Activated naive CD4-positive, alpha-beta T cell treated with anti-CD3 and anti-CD28 coated beads, Interleukin-2, amount 50 U/mL, for 72 hours (primary cell): ENCODE measurements at places on chromosomes 7 and 10. TPM values are rescaled to one million over a fixed set of nuclear protein-coding genes. Genes with fewer than 3 reads are reported as not detected.
A peak's percentile ranks its signal among the peaks of the same experiment; 100 is the strongest.

DNA sequence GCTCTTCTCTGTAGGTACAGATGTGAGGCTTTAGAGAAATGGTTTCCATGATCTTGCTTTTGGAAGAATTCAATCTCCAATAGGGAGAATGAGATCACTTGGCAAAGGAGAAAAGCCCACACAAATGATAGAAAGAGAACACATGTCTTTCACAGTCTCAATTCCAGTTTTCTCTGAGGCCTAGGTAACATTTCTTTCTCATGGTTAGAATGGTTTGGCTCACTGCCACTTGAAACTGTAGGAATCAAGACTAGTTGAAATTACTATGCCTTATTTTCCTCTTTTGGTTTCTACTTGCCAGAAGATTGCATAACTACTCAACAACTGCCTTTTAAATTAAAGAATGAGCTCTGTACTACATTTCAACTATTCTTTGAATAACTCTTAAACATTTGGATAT lies 276.5 kb upstream of the TEX47 start:
- no peak for DNase-seq

PTPRN2 gene
- total RNA-seq = 0.61 TPM

DNA sequence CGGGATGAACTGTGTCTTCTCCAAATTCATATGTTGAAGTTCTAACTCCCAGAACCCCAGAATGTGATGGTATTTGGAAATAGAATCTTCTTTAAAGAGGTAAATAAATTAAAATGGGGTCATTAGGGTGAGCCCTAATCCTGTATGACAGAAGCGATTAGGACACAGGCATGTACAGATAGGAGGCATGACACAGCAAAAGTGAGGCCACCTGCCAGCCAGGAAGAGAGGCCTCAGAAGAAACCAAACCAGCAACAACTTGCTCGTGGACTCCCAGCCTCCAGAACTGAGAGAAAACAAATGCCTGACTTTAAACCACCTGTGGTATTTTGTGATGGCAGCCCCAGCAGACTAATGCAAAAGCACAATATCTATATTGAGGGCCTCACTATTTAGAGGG lies 214.3 kb downstream of the NEBL start:
- no peak for DNase-seq

CRHR2 gene
- total RNA-seq = not detected

SNX8 gene
- 36.1 TPM for total RNA-seq

HGF gene
- total RNA-seq = 0.06 TPM

ACTR3C gene
- total RNA-seq = 2.3 TPM

GRCh38 chr10:35433851-35434426 lies 97.6 kb downstream of the CCNY start:
- peak; percentile 22 for DNase-seq

POT1 gene
- total RNA-seq = 46.0 TPM

GDI2 gene
- 281 TPM for total RNA-seq

- no peak for DNase-seq
Observed at GRCh38 chr7:139044813-139045794, 9.3 kb upstream of the ZC3HAV1L start.

GRCh38 chr10:5570007-5570655 lies 45.4 kb downstream of the CALML3 start:
- DNase-seq = no peak

CXCL12 gene
- not detected for total RNA-seq

DNA sequence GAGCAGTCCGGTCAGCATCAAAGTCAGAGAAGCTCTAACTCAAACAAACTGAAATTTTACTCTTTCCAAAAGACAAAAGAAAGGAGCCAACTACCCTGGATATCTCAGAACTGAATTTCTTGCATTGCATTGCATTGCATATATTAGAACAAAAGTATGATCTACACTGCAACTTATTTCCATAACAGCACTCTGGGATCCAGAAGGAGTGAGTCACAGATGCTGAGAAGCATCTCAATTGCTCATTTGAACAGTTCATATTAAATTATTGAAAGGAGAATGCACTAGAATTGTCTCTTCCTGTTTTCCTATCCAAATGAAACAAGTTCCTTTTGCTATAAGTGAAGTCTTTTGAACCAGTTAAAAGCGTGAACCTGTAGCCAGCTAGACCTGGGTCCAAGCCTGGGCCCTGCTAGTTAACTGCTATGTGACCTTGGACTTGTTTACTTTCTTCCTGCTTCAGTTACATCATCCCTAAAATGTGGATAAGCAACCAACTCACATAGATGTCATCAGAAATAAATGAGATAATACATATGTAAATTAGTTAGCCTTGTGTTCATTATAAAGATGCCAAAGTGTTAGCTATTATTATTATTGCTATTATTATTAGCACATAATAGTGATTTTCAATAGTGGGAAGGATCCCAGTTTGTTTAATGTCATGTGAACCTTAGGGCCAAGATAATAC lies 184.1 kb downstream of the CREB5 start:
- no peak for DNase-seq

FMC1 gene
- total RNA-seq = 11.5 TPM

ANKRD2 gene
- 0.25 TPM for total RNA-seq

CFAP43 gene
- not detected for total RNA-seq

TRUB1 gene
- 10.6 TPM for total RNA-seq

CYP26C1 gene
- 0.12 TPM for total RNA-seq

GRCh38 chr7:155237297-155237696 lies 60.4 kb upstream of the INSIG1 start:
- DNase-seq = no peak

DNA sequence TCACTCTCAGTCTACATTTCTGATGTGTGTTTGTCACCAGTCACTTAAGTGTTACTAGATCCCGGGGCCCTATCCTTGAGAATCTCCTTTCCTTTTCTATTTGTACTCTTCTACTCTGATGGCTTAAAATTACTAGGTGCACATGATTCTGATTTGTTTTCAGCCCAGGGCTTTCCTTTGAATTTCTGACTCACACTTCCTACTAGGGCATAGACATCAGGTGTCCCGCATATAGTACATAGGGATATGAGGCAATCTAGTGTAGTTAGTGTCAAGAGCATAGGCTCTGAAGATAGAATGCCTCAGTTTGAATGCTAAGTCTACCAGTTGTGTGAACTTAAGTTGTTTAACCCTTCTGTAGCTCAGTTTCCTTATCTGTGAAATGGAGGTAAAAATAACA lies 49.4 kb upstream of the LRRN3 start:
- no peak for DNase-seq

GRCh38 chr10:70656489-70656888 lies 15.8 kb upstream of the ADAMTS14 start:
- peak; percentile 75 for DNase-seq

DNA sequence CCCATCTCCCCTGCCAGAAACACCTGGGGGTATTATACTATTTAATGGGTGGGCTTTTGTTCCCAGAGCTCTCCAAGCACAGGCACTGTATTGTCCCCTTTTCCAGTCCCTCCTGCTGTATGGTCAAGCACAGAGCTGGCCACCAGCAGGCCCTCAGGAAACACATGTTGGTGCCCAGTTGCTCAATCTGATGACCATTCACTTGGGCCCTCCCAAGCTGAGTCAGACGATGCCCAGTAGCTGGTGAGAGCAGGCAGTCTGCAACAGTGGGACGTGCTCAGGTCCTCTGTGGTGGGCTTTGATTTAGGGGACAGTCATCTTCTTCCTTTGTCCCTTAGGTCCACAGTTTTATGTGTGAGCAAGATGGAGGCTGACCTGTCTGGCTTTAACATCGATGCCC lies 11.8 kb downstream of the SFXN2 start:
- DNase-seq = no peak

DNA sequence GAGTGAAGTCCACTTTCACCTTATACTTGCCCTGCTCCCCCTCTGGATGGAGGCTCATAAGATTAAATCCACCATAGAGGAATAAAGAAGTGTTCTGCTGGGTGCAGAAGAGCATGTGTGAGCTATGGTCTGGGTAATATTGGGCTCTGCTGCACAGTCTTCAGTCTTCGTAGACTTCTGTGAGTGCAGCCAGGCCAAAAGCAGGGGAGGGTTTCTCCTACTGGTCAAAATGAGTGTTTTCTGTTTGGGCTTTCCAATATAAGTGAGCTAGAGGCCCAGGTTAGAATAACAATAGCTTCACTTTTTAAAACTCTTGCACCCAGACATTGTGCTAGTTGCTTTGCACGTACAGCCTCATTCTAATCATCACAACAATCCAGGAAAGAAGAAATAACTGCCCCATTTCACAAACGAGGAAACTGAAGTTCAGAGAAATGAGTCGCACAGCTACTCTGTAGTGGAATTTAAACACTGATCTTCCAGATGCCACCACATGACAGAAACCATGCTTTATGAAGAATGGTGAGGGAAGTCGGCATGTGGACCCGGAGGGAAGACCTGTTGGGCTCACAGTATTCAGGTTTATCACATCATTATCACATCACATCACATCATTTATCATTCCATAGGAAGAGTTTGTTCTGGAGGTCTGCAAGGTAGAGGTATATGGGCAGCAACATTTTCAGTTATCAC lies 23.8 kb upstream of the MSMB start:
- DNase-seq = no peak

GRCh38 chr7:101278461-101279292 lies 33.8 kb upstream of the FIS1 start:
- DNase-seq = no peak

PRPS1L1 gene
- total RNA-seq = not detected

CCL24 gene
- total RNA-seq = not detected

- no peak for DNase-seq
Observed at GRCh38 chr10:52741851-52742250, 30.7 kb downstream of the MBL2 start.

NKX2-3 gene
- not detected for total RNA-seq

- DNase-seq = no peak
Observed at GRCh38 chr10:125928928-125929585, 32.7 kb downstream of the FANK1 start.

LIPK gene
- total RNA-seq = not detected

GPR26 gene
- total RNA-seq = not detected

KCND2 gene
- total RNA-seq = not detected

DNA sequence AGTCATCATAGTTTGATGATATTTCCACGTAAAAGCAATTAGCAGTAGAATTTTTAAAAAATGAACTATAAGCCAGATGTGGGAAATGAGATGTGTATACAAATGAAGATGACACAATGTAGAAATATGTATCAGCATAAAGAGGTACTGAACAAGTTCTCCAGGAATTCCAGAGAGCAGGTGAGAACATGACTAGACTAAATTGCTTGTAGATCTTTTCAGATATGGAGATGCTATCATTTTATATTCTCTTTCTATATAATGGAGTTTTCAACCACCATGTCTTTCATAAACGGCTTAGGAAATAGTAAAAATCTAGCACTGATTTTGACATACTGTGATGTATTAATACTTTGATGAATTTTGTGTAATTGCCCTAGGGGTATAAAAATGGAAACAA lies 130.9 kb downstream of the SEMA3D start:
- no peak for DNase-seq

WASL gene
- 7.8 TPM for total RNA-seq

WDFY4 gene
- 0.25 TPM for total RNA-seq

- DNase-seq = no peak
Observed at GRCh38 chr7:8500286-8500685, 66.9 kb downstream of the NXPH1 start.

SAMD9L gene
- total RNA-seq = 35.2 TPM

DNA sequence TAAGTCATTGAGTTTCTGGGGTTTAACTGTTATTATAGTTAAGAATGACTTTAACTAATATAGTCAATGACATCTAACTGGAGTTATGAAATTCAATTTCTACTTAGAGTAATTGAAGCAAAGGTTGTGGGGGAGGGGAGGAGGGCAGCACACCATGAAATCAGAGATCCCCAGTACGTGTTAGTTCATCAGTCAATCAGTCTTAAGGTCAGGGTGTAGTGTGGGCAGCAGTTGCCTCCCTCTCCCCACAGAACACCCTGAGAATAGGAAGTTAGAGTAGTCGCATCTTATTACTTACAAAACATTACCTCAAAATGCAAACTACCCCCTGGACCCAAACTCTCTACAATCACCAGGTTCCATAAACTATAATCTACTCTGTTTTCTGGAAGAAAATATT lies 7.0 kb upstream of the HPS1 start:
- no peak for DNase-seq

DNA sequence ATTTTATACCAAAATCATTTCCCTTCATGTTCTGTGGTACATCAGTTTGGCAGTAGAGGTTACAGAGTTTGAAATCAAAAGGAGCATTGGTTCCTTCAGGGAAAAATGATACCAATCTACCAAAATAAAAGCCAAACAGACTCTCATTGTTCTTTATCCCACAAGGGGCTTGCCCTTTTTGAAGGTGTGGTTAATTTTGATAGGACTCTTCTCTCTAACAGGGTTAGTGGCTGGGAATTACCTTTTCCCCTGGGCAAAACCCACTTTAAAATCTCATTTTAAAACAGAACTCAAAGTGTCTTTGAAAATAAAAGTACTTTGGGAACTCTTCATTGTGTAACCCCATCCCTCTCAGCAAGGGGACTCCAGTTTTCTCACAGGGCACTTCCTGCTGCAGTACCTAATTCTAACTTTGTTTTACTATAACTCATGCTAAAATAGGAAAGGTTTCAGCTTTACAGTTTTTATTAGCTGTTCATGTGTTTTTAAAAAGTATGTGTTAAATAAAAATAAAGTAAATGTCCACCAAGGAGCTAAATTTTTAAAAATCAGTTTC lies 30.6 kb downstream of the SMNDC1 start:
- no peak for DNase-seq

TLX1 gene
- not detected for total RNA-seq

DNA sequence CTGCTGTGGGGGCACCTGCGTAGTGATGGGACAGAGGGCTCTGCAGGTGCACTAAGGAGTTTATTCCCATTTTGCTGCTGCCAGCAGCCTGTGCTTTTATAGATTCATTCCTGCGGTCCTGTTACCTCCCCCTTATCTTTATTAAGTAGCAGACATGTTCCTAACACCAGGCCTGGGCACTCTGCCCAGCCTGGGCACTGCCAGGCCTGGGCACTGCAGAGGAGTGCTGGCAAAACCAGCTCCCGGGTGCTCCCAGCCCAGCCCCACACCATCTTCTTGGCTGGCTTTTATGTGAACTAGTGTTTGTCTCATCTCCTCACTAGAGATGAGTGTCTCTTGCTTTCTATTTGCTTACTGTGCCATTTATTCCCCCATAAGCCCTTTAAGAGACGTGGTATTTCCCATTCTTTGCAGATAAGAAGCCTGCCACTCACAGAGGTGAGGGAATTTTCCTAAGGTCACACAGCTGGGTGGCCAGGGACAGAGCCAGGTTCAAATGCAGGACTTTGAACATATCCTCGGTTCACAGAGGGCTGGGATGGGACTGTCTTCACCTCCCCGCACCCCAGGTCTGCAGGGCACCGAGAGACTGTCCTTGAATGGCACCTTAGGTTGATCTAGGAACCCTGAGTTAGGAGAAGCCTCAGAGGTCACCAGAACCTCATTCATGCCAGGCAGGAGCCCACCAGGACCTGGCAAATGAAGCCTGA lies 14.6 kb upstream of the DRGX start:
- no peak for DNase-seq

- peak; percentile 87 for DNase-seq
Observed at GRCh38 chr10:71748671-71749191, 24.6 kb downstream of the VSIR start.

- peak; percentile 39 for DNase-seq
Observed at GRCh38 chr10:103584216-103585010, 90.9 kb downstream of the NEURL1 start.

DNA sequence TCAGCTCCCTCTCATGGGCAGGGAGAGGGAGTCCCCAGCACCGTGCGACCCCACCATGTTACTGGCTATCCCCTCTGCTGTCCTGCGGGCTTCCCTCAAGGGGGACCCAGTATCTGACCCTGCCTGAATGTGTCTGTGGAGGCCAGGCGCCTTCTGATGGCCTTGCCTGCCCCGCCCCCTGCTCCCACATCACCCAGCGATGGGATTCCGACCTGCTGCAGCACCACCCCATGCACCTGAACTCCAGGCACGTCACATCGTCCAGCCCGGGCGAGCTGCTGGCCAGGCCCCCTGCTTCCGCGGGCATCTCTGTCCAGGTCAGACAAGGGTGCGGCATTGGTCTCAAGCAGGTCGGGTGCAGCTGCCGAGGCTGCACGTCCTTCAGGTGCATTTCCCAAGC lies 19.0 kb downstream of the LRRC27 start:
- DNase-seq = no peak
